Activated CD4-positive, alpha-beta memory T cell treated with anti-CD3 and anti-CD28 coated beads, Interleukin-2, amount 10 ng/mL, durations not matched to agents 7 days and 5 days (primary cell): ENCODE measurements at places on chromosomes 6 and 20.

DNA sequence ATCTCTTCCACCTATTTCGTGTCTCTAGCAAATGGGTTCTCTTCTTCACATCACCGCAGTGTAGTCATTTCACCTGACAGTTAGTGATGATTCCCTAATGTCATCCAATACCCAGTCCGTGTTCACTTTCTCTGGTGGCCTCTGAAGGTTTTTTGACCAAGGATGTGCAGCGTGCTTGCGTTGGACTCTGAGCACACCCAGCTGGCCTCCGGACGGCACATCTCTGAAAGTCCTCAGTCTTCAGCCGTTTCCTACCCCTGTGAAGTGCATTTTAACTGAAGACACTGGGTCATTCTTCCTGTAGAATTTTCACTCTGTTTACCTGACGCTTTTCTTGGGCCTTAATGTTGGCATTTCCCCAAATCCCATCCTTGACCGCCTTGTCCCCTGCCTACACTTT, 98.7 kb downstream of the ERMARD start:
- no peak for DNase-seq
- no peak overlapping the region for H3K4me3 ChIP-seq
- no peak overlapping the region for H3K27ac ChIP-seq
- no peaks in the 10 kb centered on the region for H3K36me3 ChIP-seq
- no peaks in the 10 kb centered on the region for H3K4me1 ChIP-seq

DNA sequence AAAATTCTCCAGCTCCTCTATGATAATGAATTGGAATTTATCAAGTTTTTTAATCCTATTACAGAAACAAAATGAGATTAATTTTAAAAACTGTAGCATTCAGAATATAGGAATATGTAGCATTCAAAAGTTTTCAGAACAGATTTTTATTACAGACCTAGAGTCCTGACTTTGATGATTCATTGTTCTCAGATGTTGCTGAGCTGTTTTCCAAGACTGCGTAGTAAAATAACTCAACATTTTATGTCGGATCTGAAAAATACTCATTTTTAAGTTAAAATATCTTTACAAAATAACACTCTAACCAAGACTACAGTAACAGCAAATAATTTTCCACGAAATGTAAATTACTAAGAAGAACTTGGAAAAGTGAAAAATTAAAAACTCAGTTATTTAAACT, 67.1 kb downstream of the SYCP2 start:
- H3K4me3 ChIP-seq = no peak overlapping the region
- no peak overlapping the region for H3K27ac ChIP-seq
- DNase-seq = no peak
- H3K36me3 ChIP-seq = no peaks in the 10 kb centered on the region

GRCh38 chr6:154156135-154156896, 117.3 kb downstream of the OPRM1 start:
- peak overlapping the region; percentile 58 for H3K4me3 ChIP-seq
- H3K27me3 ChIP-seq = no peaks in the 10 kb centered on the region
- peaks cover 27% of the 10 kb centered on the region for H3K4me1 ChIP-seq
- H3K27ac ChIP-seq = peak overlapping the region; percentile 52
- DNase-seq = peak; percentile 64

GRCh38 chr6:2951728-2952127, 19.6 kb downstream of the SERPINB6 start:
- H3K27me3 ChIP-seq = peaks cover 13% of the 10 kb centered on the region
- H3K4me1 ChIP-seq = no peaks in the 10 kb centered on the region
- no peak for DNase-seq
- H3K27ac ChIP-seq = no peak overlapping the region
